Activated CD4-positive, alpha-beta T cell treated with anti-CD3 and anti-CD28 coated beads, Interleukin-2, amount 10 ng/mL, durations not matched to agents 7 days and 5 days (primary cell): ENCODE measurements at places on chromosomes 4 and X. TPM values are rescaled to one million over a fixed set of nuclear protein-coding genes. Genes with fewer than 3 reads are reported as not detected.
A peak's percentile ranks its signal among the peaks of the same experiment; 100 is the strongest.

DNA sequence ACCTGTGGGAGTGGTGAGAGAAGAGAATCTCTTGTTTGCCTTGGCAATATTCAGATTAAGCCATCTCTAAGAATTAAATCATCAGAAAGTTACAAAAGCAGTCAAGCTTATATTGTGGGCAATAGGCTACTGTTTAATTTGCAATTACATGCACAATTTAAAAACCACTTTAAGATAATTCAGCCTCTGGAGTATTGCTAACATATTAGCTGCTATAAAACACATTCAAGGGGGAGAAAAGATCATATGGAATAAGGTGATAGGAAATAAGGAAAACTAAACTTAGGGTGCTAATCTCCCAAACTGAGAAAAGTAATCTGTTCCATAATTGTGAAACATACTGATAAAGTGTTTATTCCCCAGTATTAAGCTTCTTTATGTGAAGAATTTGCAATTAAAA lies 103.9 kb downstream of the ARAP2 start:
- DNase-seq: no peak

- DNase-seq: no peak
Observed at GRCh38 chr4:106284227-106284626, 31.8 kb downstream of the TBCK start.

GRCh38 chrX:78622831-78623230 lies 36.3 kb downstream of the RTL3 start:
- no peak for DNase-seq

DNA sequence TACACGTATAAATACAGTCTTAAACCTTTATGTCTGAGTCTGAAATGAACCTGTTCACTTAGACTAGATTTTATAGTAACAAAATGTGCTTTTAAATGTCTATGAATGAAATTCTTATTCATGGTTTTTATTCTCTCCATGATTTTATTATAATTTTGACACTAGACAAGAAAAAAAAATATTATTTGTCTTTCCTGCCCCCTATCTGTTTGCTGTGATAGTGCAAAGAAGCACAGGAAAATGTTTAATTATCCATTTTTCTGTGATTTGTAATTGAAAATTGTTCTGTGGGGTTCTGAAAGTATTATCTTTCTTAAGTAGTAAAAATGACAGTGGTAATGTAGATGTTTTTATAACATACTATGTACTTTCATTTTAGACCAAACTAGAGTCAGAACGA lies 52.0 kb downstream of the INTS6L start:
- DNase-seq: no peak

DNA sequence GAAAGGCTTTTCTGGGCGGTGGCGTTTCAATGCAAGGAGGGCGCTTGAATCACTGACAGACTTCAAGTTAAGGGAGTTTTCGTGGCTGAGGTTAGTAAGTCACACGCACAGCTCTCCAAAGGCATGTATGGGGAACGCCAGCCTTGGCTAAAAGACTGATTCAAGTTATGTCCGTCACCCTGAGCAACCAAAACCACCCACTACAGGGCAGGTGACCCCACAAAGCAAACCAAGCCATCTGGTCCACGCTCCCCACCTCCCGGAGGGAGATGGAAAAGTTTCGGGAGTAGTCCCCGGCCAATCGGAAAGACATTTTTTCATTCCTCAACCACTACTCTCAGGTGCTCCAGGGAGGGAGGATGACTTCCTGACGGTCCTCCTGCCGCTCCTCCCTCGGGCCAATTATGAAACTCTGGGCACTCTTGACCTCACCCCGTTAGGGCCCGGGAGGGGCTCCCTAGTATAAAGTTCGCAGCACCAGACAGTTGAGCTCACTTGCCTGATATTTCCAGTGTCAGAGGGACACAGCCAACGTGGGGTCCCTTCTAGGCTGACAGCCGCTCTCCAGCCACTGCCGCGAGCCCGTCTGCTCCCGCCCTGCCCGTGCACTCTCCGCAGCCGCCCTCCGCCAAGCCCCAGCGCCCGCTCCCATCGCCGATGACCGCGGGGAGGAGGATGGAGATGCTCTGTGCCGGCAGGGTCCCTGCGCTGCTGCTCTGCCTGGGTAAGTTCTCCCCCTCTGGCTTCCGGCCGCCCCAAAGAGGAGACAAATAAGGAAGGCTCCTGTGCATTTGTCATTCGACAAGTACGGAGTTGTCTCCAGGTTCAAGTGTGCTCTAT lies at the start of gene EREG:
Gene EREG, plus strand, starts transcription at position 494 of the 840 bp plus-strand sequence. Its CDS starts 164 bp downstream, at position 658.
- peak; percentile 33 for DNase-seq

GRCh38 chrX:128975745-128976144 lies 547.5 kb downstream of the SMARCA1 start:
- DNase-seq: peak; percentile 13

DNA sequence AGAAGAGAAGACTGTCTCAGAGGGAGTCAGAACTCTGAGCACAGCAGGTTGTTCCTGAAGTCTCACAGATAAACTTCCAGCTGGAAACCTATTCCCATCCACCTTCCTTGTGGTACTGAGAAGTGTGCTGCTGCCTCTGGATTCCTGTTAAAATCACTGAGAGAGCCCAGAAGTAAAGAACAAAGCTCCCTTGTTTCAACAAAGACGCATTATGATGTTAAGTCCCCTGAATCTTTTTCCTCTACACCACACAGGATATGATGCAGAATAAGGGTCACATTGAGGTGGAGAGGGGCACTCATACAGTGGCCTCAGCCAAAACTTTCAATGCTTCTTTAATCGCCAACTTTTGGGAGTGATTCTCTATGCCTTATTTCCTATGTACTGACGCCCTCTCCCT lies 321.0 kb downstream of the OPHN1 start:
- DNase-seq: no peak

DNA sequence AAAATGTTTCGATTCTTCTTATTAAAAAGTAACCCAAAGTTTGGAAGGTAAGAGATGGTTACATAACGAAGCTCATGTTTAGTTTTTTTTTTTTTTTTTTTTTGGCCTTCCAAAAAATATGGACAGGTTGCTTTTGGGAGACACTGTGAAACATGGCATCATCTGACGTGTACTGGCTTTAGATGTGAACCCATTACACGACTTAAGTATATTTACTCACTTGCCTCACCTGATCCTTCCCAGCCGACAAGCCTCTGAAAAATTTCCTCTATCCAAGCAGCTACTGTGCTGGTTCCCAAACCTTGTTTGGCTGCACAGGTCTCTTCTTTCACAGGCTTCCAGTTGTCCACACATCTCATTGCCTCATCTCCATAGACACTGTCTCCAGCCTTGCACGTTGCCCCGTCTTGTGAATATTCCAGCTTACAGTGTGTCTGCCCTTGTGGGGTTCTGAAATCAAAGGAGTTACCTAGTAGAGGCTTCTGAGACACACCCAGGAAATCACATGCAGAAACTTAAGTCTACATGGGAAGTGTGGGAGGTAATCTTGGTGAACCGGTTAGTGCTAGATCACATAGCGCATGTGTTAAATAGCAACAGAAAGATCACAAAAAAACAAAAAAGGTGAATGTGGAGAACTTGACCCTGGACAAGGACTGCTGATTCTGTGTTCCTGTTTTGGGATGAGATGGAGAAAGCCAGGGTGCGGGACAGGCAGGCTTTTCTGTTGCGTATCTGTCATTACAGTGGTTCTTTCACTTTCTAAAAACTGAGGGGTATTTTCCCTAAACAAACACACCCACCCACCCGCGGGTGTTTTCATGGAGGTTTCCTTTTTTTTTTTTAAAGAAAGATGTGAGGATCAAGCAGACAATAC lies 328.6 kb downstream of the ARHGAP10 start:
- peak; percentile 48 for DNase-seq

- no peak for DNase-seq
Observed at GRCh38 chrX:19860571-19860970, 26.8 kb downstream of the SH3KBP1 start.

- DNase-seq: no peak
Observed at GRCh38 chr4:5979981-5980380, 38.2 kb downstream of the C4orf50 start.

DNA sequence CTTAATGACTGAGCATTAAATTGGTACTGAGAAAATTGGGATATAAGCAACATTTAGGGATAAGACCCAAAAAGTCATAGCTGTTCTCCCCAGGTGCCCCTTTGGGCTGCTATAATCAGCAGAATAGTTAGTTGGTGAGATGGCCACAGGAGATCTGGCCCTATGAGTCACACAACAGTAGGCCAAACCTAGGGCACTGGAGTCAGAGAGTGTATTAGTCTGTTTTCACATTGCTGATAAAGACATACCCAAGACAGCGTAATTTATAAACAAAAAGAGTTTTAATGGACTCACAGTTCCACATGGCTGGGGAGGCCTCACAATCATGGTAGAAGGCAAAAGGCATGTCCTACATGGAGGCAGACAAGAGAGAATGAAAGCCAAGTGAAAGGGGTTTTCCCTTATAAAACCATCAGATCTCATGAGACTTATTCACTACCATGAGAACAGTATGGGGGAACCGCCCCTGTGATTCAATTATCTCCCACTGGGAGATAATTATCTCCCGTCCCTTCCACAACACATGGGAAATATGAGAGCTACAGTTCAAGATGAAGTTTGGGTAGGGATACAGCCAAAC lies 338.3 kb upstream of the NR3C2 start:
- DNase-seq: no peak

DNA sequence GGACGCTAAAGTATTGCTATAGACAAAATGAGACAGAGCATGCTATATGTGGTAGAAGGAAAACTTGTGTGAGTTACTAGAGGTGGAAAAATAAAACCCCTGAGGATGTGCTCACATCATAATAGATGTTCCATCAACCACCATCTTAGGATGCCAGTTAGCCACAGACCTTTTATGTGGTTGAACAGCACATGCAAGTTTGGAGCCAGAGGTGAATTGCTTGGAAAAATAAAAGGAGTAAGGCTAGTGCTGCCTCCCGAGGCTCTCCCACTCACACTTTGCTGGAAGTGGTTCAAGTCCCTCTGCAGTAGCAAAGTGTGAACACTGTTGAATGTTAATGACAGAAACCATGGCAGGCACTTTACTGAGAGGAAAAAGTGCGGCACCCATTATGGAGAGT lies 39.4 kb upstream of the PPARGC1A start:
- DNase-seq: no peak

DNA sequence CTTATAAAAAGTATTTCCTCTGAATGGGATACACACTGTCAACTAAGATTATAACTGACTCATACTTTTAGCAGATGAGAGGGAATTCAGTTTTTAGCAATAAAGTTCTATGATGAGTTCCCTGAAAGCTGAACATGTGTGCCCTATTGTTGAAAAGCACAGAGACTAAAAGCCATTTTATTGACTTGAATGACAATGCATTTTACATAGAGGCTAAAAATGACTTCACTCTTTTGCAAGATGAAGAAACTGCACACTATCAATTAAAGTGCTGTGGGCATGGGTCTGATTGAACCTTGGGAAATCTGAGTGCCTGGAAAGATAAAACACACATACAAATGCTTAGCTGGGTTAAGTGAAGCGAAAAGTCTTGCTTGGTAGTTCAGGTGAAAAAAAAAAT lies 633.4 kb downstream of the PDHA2 start:
- no peak for DNase-seq

GRCh38 chr4:153520801-153521329 lies 54.7 kb downstream of the TMEM131L start:
- DNase-seq: no peak

- no peak for DNase-seq
Observed at GRCh38 chrX:129233786-129234185, 289.5 kb downstream of the SMARCA1 start.

- no peak for DNase-seq
Observed at GRCh38 chr4:25914670-25915352, 791 bp downstream of the SMIM20 start.

DNA sequence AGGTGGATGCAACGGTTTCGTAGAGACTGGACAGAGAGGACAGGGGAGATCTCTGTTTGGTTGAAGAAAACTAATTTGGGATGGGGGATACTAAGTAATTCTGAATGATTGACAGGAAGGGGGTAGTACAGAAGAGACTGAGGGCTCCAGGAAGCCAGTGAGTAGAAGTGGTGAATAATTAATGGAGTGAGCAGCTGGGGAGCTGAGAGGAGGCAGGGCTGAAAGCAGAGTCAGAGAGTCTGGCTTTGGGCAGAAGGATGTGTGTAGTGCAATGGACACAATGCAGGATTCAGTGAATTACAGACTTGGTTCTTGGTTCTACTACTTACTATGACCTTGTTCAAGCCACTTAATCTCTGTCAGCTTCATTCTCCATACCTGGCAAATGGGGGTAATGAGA lies 161.7 kb downstream of the RBMX2 start:
- no peak for DNase-seq

- no peak for DNase-seq
Observed at GRCh38 chr4:152860046-152860445, 76.1 kb upstream of the FHDC1 start.

- no peak for DNase-seq
Observed at GRCh38 chrX:150446995-150447394, 83.9 kb downstream of the MAMLD1 start.

DNA sequence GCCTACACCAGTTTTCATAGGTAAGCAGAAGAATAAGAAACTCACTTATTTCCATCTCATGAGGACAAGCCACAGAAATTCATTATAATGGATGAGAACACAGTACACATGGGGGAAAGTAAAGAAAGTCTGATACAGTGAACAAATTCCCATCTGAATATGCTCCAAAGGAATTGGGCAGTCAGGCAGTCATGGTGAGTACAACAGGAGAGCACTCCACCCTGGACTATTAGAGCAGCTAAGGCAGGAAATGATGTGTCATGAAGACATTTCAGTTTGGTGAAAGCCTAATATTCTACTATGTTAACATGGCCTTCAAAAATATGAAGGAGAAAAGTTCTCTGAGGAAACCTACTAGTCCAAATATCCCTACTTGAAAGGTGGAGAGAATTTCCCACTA lies 92.0 kb upstream of the PRDX4 start:
- DNase-seq: no peak

GRCh38 chr4:3706565-3707422 lies 59.4 kb upstream of the ADRA2C start:
- no peak for DNase-seq

The FGF2 gene
- total RNA-seq: 0.02 TPM

The TBC1D8B gene
- total RNA-seq: 0.40 TPM

The EGF gene
- not detected for total RNA-seq

The FGFBP2 gene
- total RNA-seq: 5.6 TPM

The GTPBP6 gene
- total RNA-seq: 48.5 TPM

The GABRE gene
- not detected for total RNA-seq

The MTTP gene
- not detected for total RNA-seq

The POU4F2 gene
- not detected for total RNA-seq

The OTC gene
- total RNA-seq: not detected

The UGT2B15 gene
- total RNA-seq: not detected

The NHS gene
- 0.54 TPM for total RNA-seq
